ENCODE measurements at places on chromosomes 16 and 17.
A peak's percentile ranks its signal among the peaks of the same experiment; 100 is the strongest.

DNA sequence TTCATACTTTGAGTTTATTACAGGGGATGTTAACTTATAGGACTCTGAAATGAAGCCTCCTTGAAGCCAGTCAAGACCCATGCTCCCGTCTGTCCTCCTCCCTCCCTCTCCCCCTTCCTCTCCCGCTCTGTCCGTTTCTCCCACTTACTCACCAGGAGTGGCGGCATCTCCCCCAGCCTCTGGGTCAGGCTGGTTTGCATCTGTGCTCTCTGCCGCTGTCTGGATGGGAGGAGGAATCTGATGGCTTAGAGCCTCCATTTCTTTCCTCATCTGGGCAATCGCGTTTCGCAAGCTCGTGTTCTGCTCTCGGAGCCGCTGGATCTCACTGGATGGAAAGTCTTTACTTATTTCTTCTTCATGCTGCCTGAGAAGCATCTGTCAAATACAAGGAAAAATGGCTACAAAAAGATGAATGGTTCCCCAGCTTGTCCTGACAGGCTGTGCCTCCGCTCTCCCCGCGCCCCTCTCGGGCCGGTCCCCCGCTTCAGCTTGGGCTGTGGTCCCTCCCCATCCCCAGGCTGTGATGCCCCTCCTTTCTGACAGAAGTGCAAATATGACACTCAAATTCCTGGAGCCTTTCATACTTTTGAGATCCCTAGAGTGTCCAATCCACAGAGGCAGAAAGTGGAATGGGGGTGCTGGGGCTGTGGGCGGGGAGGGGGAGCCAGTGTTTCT lies 40.0 kb downstream of the CCDC57 start:
- no peak for DNase-seq

- DNase-seq = peak; percentile 61
Measured at GRCh38 chr16:81094771-81095251, 1.4 kb downstream of the GCSH start.

- peak; percentile 54 for DNase-seq
Measured at GRCh38 chr16:68229431-68230175, 6.3 kb downstream of the ESRP2 start.

- no peak for DNase-seq
Measured at GRCh38 chr17:66670206-66670605, 164.7 kb upstream of the CACNG5 start.

DNA sequence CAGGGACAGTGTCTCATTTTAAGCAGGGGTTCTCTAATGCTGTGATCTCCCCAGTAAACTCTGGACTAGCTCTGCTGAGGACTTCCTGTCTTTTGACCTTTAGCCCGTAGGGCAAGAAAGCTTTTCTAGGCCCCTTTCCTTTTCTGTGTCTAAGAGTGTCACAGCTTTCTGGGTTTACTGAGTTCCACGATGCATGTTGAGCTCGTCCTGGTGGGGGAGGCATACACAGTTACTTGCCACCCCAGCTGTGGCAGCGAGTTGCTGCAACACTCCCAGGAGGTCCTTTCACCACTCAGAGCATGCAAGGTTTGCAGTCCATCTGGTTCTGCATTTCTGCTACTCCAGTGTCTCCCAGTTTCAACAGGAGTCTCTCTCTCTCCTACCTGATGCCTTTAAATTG lies 23.7 kb downstream of the NOD2 start:
- no peak for DNase-seq

DNA sequence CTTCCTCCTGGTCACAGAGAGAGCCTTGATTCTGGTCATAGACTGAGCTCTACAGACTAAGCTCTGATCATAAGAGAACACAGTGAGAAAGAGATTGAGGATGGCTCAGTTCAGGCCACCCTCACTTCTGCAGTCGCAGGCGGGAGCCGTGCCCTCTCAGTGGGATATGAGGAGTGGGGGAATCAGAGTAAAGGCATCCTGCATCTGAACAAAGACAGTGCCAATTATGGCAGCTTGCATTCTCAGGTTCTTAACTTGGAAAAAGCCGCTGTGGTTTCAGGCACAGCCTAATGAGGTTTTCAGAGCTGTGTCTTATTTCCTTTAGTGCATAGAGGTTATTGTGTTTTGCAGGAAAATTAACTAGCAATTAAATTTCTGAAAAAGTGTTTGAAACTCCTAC lies 134.4 kb upstream of the NLRP1 start:
- no peak for DNase-seq

DNA sequence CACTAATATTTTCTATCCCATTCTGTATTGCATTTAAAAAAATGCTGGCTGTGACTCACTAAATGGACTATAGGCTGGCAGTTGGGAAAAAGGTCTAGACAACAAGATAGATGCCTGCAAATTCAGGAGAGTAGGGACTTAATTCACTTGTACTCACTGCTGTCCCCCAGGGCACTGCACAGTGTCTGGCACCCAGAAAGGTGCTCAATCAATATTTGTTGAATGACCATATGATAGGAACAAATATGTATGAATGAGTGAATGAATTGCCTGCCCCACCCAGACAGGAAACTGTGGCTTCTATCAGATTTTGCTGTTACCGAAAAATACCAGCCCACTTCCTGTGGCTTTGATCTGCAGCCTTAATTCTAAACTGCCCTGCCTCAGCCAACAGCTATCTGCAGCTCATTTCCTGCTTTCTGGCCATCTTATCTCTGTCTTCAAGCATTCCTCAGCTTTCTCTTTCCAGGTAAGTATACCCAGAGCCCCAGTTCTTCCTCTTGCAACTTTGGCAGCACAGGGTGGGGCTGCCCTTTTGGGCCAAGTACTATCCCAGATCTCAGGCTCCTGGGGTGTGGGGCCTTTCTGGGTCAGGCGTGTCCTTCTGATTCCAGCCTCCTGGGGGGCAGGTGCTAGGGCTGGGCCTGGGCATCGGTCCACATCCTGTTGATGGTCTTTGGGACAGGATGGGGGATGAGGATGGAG lies 15.3 kb upstream of the TNS4 start:
- no peak for DNase-seq

GRCh38 chr17:6554342-6554741 lies 2.0 kb downstream of the PITPNM3 start:
- DNase-seq = no peak

- DNase-seq = no peak
Measured at GRCh38 chr17:73589363-73589980, 54.8 kb downstream of the SDK2 start.

GRCh38 chr16:84924331-84925091 lies 86.8 kb downstream of the ZDHHC7 start:
- no peak for DNase-seq

DNA sequence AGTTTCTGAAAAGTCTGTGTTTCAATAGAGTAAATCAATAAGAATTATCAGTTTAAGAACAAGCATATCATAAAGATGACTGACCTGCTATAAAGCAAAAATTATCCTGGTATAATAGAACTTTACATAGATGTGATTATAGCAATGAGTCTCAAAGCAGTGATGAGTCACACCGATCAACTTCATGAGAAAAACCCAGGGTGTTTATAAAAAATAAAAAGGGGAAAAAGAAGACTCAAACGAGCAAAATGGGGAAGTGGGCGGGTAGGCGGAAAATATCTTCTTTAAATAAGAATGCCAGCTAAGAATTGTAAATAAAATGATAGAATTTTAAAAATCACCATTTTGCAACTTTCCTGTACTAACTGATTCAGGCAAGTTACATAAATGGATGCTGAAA lies 46.8 kb downstream of the BRIP1 start:
- no peak for DNase-seq

DNA sequence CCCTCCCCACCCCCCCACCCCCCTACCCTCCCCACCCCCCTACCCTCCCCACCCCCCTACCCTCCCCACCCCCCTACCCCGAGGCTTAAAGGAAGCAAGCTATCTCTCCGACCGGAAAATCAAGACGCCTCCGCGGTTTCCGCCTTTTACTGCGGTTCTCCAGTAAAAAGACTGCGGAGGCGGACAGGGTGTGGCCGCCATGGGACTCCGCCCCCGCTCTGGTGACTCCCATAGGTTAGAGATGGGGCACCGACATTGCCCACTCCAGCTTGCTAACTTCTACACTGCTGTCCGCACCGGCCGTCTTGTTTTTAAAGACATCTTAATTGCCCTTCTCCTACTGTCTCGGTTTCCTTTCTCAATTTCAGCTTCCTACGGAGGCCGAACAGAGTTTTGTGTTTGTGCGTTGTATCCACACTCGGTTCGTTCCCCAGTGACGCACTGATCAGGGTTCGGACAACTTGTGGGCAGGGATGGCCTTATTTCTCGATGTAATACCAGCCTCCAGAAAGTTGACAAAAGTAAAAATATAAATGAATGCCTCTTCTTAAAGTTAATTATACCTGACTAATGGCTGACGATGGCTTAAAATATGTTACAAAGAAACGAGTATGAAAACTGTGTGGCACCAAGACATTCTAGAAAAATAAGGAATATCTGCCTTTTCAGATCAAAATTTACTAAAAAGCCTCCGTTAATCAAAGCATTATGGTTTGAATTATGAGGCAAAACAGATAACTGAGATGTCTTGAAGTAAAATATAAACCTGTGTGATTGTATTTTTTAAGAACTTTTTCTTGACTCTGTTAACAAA lies 1.1 kb upstream of the ZNF200 start:
- DNase-seq = no peak

DNA sequence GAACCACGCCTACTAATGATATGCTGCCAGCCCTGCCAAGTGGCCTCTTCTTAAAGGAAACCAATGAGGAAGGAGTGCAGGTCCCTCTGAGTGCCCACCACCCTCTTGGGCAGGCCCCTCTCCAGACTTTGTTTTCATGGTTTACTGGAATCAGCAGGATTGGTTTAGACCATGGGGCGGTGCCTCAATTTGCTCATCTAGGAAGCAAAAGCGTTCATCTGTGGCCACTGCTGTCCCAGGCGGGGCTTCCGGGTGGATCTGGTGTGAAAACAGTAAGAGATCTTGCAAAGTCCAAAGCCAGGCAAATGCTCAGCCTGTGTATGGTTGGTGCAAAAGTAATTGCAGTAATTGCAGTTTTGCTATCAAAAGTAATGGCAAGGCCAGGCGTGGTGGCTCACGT lies 71.3 kb downstream of the AMFR start:
- peak; percentile 28 for DNase-seq

GRCh38 chr17:33739714-33740113 lies 446.6 kb upstream of the ASIC2 start:
- no peak for DNase-seq

All from left lobe of liver (tissue), 2 donors.